ENCODE measurements at places on chromosomes 5 and 9.

DNA sequence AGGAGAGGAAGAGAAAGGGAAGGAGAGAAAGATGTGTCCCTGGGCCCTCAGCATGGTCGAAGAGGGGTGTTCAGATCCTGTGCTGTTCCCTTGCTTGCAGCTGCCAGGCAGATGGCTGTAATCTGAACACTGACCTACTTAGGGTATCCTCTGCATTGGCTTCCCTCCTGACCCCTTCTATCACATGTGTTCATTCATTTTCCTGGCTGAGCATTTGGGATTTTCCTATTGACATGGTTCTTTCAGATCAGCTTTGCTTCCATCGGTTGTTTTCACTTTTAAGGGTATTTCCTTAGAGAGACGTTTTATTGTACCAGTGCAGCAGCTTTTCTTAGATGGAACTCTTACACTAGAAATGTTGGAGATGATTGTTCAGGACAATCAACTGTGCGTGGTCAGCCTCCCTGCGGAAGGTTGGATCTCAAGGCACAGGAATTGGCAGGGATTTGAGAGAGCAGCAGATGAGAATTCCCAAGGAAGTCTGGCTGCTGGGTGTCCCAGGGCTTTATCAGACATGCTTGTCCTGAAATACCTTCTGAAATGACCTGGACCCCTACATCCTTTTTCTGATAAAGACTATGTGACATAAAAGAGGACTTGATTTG, 26.0 kb downstream of the ACTBL2 start:
- no peak for DNase-seq

- no peak for DNase-seq
These were observed 137.7 kb downstream of the SYK start for GRCh38 chr9:90939351-90939750.

GRCh38 chr5:947626-948471, 55.2 kb downstream of the TRIP13 start:
- DNase-seq = no peak

DNA sequence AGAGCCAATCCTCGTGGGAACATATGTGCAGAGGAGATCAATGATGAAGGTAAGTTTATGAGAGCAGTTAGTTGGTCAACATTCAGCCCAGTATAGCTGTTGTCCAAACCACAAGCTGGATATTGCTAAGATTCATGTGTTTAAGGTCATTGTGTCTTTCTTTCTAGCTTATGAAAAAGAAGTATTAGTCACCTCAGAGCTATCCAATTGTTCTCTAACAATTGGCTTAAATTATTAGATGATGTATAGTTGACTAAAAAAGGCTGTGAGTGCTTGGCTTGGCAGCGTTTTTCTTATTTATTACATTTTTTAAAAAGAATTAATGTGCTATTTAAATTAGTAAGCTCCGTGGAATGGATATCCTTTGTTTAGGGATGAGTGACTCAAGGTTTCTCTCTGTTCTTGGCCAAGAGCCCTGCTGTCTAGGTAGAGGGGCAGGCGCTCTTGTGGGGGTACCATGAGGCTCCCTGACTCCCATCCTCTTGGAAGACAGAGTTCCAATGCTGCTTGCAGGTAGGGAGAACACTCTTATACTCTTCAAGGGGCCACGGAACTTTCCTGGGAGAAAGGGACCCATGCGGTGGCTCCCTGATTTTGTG, 487.4 kb downstream of the IRX1 start:
- no peak for DNase-seq

Measured in activated naive CD4-positive, alpha-beta T cell treated with anti-CD3 and anti-CD28 coated beads, Interleukin-2, amount 10 ng/mL, durations not matched to agents 7 days and 5 days (primary cell).